ENCODE measurements at places on chromosomes 12 and 14. TPM values are rescaled to one million over a fixed set of nuclear protein-coding genes. Genes with fewer than 3 reads are reported as not detected.

DNA sequence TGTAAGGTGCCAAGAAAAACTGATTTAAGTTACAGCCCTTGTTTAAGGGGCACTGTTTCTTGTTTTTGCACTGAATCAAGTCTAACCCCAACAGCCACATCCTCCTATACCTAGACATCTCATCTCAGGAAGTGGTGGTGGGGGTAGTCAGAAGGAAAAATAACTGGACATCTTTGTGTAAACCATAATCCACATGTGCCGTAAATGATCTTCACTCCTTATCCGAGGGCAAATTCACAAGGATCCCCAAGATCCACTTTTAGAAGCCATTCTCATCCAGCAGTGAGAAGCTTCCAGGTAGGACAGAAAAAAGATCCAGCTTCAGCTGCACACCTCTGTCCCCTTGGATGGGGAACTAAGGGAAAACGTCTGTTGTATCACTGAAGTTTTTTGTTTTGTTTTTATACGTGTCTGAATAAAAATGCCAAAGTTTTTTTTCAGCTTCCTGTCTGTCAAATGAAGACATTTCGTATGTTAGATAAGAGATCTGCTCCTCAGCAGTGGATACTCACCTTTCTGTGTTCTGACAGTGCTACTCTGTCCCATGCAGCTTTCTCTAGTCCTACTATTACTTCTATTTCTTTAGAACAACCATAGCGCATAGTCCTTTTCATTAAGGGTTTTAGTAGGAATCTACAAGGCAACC lies 1.2 kb upstream of the PA2G4 start:
- peak overlapping the region; percentile 95 for H3K4me3 ChIP-seq
- H3K36me3 ChIP-seq = no peaks in the 10 kb centered on the region
- peak overlapping the region; percentile 97 for H3K27ac ChIP-seq
- H3K27me3 ChIP-seq = no peaks in the 10 kb centered on the region
- no peak for DNase-seq

DNA sequence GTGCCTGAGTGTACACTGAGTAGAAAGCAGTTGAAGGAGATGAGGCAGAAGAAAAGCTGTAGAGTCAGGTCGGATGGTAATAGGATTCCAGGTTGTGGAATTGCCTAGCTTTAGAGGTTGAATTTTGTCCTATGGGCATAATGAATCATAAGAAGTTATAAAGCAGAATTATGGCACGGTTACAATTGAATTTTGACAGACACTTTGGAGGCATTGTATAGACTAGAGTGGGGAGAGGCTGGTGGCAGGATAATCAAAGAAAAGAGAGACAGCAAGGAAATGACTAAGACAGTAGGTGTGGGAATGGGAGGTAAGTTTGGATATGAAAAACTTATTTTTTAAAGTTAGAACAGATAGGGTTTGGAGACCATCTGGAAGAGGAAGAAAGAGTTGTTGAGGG lies 102.6 kb downstream of the NTN4 start:
- no peaks in the 10 kb centered on the region for H3K36me3 ChIP-seq
- H3K27ac ChIP-seq = no peak overlapping the region
- H3K4me3 ChIP-seq = no peak overlapping the region
- DNase-seq = no peak

DNA sequence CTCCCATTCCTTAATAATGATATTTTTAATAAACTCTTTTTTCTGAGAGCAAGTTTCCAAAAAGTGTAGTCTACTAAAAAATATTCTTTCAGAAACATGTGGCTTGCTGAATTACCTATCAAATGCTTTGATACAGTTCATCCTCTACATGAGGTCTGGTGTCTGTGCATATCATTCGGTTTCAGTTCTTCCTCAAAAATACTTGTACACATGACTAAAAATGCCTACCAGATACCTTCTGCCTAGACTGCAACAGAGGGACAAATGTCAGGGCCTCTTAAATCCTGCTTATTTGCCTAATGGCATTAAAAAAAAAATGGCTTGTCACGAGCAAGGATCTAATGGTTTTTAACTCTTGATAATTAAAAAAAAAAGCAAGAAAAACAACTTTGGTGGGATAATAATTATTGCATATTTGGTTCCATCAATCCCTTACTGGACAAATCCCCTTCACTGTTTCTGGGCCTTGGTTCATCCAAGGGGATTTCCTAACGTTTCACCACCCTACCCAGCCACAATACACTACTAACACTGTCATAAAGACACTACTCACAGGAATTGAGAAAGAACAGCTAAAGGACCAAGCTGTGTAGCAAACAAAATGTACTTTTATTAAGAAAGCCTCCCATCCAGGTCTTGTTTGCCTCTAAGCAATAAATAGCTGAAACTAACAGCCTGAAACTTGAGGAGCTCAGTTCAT lies 45.7 kb downstream of the PARP11 start:
- H3K36me3 ChIP-seq = peaks cover 7% of the 10 kb centered on the region
- H3K4me3 ChIP-seq = no peak overlapping the region
- no peak for DNase-seq
- H3K4me1 ChIP-seq = peaks cover 2% of the 10 kb centered on the region
- peak overlapping the region; percentile 36 for H3K27ac ChIP-seq

GRCh38 chr14:93090826-93091555 lies 24.7 kb downstream of the ITPK1 start:
- H3K27me3 ChIP-seq = no peaks in the 10 kb centered on the region
- H3K4me1 ChIP-seq = peaks cover 35% of the 10 kb centered on the region
- H3K36me3 ChIP-seq = no peaks in the 10 kb centered on the region

The ADAMTS20 gene
- polyA plus RNA-seq = not detected

The WSCD2 gene
- not detected for polyA plus RNA-seq

The GYS2 gene
- not detected for polyA plus RNA-seq

The CD163 gene
- polyA plus RNA-seq = 0.35 TPM

The SMIM41 gene
- not detected for polyA plus RNA-seq
